ENCODE measurements at places on chromosomes 16 and 17.

GRCh38 chr17:82864713-82865248 lies 25.0 kb upstream of the ZNF750 start:
- DNase-seq, result no peak

DNA sequence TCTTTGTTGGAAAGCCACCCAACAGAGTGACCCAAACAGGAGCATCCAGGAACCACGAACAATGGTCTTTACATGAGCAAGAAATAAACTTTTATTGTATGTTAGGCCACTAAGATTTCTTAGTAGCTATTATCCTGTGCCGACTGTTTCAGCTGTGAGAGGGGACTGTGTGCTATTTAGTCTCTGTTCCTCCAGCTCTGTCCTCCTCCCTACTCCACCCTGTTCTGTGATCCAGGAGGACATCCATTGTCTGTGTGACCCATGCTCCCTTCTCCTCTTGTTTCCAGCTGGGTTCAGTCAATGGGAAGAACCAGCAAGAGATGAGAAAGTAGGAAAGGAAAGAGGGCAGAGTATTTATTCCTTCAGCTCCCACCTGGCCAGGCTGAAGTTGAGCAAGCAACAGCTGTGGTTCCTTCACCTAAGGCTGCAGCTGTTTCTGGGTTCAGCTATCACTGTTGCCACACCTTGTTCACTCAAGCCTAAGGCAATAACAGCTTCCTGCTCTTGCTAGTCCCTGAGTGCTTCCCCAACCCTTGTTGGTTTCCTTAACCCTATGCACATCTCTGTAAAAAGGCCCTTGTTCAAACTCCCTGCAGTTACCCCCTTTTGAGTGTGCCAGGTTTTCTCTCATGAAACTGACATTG lies 14.9 kb upstream of the B4GALNT2 start:
- no peak for DNase-seq

GRCh38 chr17:18921485-18921884 lies 30.5 kb upstream of the SLC5A10 start:
- DNase-seq, result no peak

DNA sequence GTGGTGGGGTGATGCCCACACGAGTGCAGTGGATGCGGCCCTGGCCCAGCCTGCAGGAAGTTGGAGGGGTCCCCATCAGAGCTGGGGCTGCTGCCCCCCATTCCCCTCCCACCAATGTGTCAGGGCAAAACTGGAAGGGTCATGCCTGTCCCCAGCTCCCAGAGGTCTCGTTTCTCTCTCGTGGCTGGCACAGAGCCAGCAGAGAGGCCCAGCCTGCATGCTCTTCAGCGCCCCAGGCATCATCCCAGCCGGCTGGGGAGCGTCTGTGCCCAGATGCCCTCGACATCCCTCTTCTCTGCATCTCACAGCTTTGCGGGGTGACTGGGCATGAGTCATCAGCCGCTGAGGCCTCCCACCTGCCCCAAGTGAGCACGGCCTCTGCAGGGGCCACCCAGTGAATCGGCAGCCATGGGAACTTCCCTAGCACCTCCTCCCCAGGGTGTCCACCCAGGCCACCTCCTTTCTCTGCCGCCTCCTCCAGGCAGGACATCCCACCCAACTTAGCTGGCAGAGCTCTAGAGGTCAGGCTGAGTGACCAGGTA lies 9.8 kb upstream of the CSNK1D start:
- no peak for DNase-seq

- DNase-seq, result no peak
These were observed 79.6 kb upstream of the ATP2A3 start for GRCh38 chr17:4043862-4044261.

Data from GM04503 (cell line).